Activated CD4-positive, alpha-beta T cell treated with anti-CD3 and anti-CD28 coated beads for 36 hours (primary cell): ENCODE measurements at places on chromosomes 12 and 14. TPM values are rescaled to one million over a fixed set of nuclear protein-coding genes. Genes with fewer than 3 reads are reported as not detected.

POTEM gene
- total RNA-seq: not detected

M6PR gene
- total RNA-seq: 179 TPM

CBLN3 gene
- 11.6 TPM for total RNA-seq

SOAT2 gene
- 0.79 TPM for total RNA-seq

- no peak overlapping the region for H3K4me3 ChIP-seq
- no peaks in the 10 kb centered on the region for H3K4me1 ChIP-seq
- DNase-seq: no peak
- no peaks in the 10 kb centered on the region for H3K27me3 ChIP-seq
- H3K27ac ChIP-seq: no peak overlapping the region
Observed at GRCh38 chr14:43687921-43688320, 819.2 kb downstream of the FSCB start.
